Right ventricle myocardium superior (tissue), 1 donor: ENCODE measurements at places on chromosomes 4 and X.

- no peak for DNase-seq
Observed at GRCh38 chr4:5224340-5224739, 173.1 kb downstream of the STK32B start.

DNA sequence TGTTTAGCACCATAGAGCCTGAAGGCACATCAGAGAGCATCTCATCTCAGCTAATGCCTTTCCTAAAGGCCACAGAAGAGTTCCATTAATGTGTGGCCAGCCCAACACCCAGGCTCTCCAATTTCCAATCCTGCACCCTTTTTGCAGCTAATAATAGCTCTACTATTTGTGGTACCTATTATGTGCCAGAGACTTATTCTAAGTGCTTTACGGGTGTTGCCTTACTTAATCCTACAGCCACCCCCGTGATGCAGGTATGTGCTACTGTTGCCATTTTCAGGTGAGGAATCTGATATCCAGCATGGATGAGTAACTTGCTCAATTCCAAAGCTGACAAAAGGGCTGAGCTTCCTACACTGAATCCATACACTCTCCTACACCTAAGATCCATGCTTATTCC lies 217.6 kb upstream of the GALNT7 start:
- no peak for DNase-seq

DNA sequence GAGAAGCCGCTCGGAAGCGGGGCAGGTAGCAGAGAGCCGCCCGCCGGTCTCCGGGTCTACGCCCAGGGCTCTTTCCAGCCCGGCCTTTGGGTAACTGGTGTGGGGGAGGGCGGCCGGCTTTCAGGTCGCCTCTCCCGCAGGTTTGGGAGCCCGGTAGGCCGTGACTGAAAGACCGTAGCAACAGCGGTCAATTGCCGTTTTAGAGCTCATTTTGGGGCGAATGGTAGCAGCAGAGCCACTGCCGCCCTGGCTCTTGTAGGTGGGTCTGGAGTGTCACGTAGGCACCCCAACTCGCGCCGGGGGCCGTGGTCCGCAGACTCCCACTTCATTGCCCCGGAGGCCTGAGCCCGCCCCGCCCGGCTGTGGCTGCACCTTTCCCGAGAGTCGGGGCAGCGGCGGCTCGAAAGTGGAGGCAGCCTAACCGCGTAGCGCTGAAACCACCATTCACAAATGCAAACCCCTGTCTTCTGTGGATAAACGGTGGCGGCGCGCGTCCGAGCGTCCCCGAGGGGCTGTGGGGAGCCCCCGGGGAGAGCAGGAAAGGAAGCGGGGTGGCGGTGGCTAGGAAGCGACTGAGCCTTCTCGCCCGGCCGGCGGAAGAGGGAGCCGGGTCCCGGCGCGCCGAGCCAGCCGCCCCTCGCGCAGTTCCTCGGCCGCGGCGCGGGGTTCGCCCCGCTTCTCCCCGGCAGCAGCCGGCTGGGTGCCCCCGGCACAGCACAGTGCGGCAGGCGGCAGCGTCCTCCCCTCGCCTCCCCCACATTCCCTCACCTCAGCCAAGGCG lies 2185.1 kb upstream of the TENM3 start:
- DNase-seq: peak; percentile 33

- no peak for DNase-seq
Observed at GRCh38 chr4:48620831-48621230, 130.8 kb downstream of the ZAR1 start.

GRCh38 chr4:31045724-31046318 lies 325.7 kb downstream of the PCDH7 start:
- DNase-seq: no peak

DNA sequence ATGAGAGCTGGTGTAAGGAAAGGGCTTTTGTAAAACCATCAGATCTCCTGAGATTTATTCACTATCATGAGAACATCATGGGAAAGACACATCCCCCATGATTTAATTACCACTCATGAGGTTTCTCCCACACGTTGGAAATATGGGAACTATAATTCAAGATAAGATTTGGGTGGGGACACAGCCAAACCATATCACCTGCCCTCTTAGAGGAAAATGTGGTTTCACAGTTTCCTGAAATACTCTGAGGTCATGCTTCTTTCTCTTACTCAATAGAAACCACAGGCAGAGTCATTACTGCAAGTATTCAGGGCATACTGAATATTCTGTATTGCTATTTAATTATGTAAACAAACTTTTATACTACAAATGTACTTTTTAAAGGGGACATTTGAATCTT lies 1453.3 kb downstream of the PCDH18 start:
- DNase-seq: no peak

DNA sequence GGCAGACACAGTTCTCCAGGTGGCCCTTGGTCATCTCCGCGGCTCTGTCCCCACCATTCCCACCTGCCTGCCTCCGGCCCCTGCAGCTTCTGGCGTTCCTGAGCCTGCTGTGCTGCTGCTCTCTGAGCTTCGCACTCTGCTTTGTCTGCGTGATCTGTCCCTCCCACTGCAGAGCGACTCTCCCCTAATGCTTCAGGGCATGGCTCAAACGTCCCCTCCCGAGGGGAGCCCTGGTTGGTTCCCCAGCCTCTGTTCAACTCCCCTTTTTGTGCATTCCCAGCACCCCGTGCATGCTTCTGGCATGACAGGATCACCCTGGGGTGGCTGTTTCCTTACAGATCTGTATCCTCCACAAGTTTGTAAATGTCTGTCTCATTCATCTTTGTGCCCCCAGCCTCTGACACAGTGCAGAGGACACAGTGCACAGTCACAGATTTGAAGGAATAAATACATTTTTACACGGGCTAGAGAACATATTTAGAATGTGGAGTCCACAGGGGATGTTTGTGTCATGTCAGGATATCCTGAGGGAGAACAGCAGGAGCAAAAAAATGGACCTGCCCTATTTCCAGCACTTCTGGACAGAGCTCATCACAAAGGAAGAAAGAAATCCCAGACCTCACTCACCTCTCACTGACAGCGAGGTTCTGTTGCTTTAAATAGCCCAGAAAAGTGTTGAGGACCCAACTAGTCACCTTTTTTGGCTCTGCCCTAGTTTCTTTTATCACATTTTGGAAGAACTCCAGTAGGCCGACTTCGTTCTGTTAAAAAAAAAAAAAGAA lies 72.6 kb downstream of the GATB start:
- DNase-seq: no peak

DNA sequence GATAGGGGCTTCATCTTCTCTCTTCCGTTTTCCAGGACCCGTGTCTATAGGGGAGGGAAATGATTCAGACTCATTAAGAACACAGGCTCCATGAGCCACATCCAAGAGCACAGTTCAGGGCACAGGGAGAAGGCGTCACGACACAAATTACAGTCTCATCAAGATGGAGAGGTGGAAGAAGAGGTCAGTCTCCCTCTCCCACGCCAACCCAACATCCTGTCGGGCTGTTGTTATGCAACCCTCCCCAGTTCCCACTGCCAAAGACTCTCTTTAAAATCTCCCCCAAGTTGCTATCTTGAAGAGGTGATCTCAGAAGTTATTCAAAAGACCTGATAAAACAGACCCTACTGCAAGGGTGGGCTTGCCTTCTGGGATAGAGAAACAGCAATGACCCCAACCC lies 12.6 kb downstream of the ZMYM3 start:
- DNase-seq: no peak

DNA sequence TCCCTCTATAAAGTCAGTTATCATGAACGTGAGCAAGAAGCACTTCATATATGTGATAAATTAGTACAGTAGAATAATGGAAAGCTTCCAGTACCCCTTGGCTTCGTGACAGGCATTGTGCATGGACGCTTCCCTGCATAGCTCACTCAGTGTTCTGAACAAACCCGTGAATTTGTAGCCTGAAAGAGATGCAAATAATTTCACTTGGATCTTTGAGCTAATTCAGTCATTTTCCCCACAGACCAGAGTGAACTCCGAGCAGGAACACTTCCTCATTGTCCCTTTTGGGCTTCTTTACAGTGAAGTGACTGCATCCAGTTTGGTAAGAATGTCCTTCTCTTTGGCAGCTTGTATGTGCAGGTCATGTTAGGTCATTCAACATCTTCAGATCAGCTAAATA lies 50.1 kb downstream of the ADD1 start:
- no peak for DNase-seq

DNA sequence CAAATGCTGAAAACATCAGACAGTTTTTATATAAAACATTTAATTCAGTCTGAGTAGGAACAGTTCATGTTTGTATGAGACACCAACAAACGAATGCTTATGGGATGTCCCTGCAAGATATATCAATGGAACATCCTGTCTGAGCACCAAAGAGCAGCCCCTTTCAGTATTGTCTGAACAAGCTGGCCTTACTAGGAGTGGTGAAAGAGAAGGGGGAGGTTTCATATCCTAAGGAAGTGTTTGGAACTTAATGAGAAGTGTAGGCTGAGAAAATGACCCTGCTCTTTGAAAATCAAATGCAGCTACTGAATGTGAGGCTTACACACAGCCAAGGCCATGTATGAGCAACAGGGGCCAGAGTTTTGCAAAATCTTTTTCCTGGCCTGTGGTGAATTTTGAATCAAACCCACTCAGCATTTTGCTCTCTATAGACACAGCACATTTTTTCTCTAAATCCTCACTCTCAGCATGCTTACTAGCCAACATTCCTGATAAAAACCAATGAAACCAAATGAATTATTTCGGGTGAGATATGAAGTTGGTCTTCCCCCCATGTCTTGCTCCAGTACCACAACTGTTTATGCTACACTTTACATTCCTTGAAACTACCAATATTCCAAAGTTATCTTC lies 119.4 kb downstream of the LUZP4 start:
- no peak for DNase-seq

DNA sequence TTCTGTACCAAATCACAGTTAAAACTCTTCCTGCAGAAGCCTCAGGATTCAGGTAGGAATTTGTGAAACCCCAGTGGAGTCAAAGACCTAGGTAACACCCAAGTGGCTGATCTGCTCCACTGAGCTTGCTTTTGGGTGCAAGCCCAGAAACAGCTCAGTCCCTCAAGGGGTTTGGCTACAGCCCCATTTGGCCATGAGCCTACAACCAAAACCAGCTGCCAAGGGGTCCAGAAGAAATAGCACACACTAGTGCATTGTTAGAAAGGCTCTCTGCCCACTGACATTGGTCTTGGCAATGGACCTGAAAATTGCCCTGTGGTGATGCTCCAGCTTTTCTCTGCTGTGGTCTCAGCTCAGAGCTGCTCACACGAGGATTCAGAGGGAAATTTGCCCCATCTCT lies 577.4 kb upstream of the INTU start:
- no peak for DNase-seq

DNA sequence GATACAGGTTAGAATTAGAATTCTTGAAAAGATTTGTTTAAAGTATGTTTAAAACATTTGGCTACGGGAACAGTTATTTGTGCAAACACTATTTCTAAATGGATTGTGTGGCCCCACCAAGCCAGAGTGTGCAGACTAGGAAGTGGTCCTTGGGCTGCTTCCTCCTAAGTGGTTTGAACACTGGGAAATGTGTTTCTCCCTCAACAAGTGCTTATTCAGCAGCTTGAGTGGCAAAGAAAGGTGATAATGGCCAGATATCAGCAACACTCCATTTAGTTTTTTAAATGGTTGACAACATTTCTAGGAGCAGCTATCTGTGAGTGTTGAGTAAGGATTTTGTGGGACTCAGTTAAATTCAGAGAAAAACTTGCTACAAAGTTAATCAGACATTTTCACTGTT lies 141.4 kb upstream of the LNX1 start:
- no peak for DNase-seq

DNA sequence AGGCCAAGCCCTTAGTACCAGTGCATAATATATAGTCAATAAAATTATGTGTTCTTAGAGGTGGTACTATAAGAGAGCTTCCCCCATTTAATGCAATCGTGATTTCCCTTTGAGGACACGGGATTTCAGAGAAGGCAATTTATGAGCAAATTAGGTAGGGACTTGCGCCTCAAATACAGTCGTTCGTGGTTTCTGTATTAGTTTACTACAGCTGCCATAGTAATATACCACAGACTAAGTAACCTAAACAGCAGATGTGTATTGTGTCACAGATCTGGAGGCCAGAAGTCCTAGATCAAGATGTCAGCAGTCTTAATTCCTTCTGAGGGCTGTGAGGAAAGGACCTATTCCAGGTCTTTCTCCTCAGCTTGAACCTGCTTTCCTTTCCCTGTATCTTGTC lies 1.5 kb upstream of the PUDP start:
- no peak for DNase-seq

GRCh38 chrX:118225711-118226428 lies 109.3 kb upstream of the KLHL13 start:
- DNase-seq: no peak

- no peak for DNase-seq
Observed at GRCh38 chr4:2138846-2139500, 79.8 kb downstream of the NAT8L start.

- DNase-seq: no peak
Observed at GRCh38 chrX:153828723-153829548, 1.4 kb downstream of the PDZD4 start.

GRCh38 chr4:159398236-159398638 lies 295.4 kb downstream of the RAPGEF2 start:
- DNase-seq: no peak

DNA sequence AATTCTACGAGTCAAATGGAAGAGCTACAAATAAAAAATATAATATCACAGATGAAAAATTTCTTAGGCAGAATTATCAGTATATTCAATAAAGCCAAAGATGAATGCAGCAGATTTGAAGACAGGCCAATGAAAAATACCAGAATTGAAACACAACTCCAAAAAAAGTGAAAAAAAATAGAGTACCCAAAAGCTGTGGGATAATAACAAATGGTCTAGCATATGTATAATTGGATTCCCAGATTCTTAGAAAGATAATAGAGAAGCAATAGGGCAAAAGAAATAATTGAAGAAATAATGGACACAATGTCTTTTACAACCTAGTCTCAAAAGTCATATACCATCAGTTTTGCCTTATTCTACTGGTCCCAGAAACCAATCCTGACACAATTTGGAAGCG lies 4.4 kb downstream of the ANAPC10 start:
- DNase-seq: no peak

GRCh38 chr4:169200361-169201030 lies 70.3 kb downstream of the SH3RF1 start:
- no peak for DNase-seq

GRCh38 chr4:14257903-14258302 lies 630.4 kb upstream of the BOD1L1 start:
- DNase-seq: no peak

- DNase-seq: no peak
Observed at GRCh38 chr4:122762520-122762919, 30.0 kb downstream of the BBS12 start.
